ENCODE measurements at places on chromosomes 4 and X. TPM values are rescaled to one million over a fixed set of nuclear protein-coding genes. Genes with fewer than 3 reads are reported as not detected.
A peak's percentile ranks its signal among the peaks of the same experiment; 100 is the strongest.

DNA sequence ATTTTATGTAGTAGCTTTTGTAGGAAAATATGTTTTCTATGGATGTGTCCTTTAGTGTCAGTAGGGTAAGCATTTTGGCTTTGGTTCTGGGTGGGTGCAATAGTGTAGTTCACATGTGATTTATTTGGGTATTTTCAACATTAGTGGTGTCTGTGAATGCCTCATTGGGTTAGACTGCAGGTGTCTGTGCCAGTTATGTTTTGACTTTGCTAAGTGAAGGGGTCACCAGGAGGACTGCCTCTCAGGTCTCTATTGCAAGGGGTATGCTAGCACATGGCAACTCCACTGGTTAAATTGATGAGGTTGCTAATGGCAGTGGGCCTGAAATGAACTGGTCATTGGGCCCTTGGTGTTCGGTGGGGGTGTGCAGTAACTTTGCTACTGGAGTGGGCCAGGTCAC is 467.1 kb downstream of the NAF1 start:
- H3K4me1 ChIP-seq, result no peaks in the 10 kb centered on the region
- no peaks in the 10 kb centered on the region for H3K27me3 ChIP-seq
- H3K27ac ChIP-seq, result no peak overlapping the region
- no peak for DNase-seq
- no peaks in the 10 kb centered on the region for H3K36me3 ChIP-seq

Gene NLGN4X
- polyA plus RNA-seq, result not detected

DNA sequence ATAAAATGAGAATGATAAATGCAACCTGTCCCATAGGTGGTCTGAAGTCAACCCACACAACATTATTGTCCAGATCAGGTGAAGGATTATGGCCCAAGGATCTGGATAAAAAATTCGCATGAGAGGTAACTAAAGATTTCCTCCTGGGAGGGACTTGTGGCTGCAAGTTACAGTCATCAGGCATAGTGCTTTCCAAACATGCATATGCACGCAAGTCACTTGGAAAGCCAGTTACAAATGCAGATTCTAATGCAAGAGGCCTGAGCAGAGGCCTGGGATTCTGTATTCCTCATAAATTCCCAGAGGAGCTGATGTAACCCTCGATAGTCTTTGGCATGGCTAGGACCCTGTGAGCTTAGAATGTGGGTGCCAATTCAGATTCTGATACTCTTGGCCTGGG is 21.1 kb downstream of the HS3ST1 start:
- H3K4me3 ChIP-seq, result no peak overlapping the region
- no peaks in the 10 kb centered on the region for H3K4me1 ChIP-seq
- H3K27ac ChIP-seq, result no peak overlapping the region
- DNase-seq, result no peak
- H3K27me3 ChIP-seq, result no peaks in the 10 kb centered on the region

GRCh38 chrX:154373340-154374306 is 811 bp downstream of the FLNA start:
- peak; percentile 76 for DNase-seq
- H3K4me1 ChIP-seq, result 0 out of 2 replicates have a peak, but pooled peaks cover 7% of the 10 kb centered on the region
- H3K27ac ChIP-seq, result peak overlapping the region; percentile 40
- H3K36me3 ChIP-seq, result peaks cover 4% of the 10 kb centered on the region
- peak overlapping the region; percentile 73 for H3K4me3 ChIP-seq
- no peaks in the 10 kb centered on the region for H3K27me3 ChIP-seq

DNA sequence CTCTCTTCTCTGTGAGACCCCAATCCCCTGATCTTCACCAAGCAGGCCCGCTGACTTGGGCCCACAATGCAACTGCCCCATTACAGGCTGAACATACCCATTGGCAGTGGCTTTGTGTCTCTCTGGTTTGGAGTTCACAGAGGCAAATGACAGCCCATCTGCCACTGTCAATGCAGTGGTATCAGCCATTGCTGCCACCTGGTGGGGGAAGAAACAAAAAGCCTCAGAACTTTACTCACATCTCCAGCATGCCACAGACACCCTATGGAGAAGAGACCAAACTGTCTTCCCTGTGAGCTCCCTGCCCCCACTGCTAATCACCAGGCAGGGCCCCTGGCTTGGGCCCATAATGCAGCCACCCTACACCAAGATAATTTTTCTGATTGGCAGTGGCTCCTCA is 729.3 kb upstream of the ACTRT1 start:
- no peaks in the 10 kb centered on the region for H3K36me3 ChIP-seq
- no peak overlapping the region for H3K4me3 ChIP-seq
- H3K4me1 ChIP-seq, result no peaks in the 10 kb centered on the region
- H3K27me3 ChIP-seq, result no peaks in the 10 kb centered on the region
- no peak for DNase-seq

Gene SERPINA7
- not detected for polyA plus RNA-seq

DNA sequence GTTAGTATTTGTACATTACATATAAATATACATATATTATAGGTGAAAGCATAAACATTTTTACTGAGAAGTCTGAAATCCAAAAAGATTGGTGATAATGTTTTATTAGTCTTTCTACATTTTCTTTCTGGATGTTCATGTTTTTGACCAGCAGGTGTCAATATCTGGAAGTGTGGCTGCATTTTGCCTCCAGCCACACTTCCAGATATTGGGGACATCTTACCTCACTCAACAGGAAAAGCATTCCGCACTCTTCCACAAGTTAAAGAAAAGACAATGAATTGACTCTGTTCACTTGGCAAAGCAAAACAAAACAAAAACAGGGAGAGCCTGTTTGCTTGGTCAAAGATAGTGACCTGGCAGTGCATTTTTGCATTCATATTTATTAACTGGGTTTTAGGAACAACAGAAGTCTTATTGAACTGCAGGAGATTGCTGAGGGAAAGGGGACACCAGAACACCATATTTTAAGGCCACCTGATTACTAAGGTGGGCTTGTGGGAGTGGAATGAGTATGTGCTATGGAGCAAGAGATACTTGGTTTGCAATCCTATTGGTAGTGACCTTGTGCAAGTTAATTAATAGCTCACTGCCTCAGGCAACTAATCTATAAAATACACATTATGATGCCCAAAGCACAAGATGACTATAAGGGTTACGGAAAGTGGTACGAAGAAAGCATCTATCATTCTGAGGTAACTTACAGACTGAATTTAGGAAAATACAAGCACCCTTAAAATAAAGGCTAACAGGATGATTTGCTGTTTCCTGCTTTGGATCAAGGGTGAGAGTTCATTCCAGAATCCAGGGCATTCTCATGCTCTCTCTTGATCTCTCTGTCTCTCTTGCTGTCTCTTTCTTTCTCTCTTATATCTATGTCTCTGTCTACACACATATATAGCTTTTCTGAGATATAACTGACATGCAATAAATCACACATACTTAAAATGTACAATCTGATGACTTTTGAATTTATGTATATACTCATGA is 389.9 kb upstream of the EMCN start:
- peak; percentile 32 for DNase-seq
- H3K4me1 ChIP-seq, result no peaks in the 10 kb centered on the region
- no peak overlapping the region for H3K4me3 ChIP-seq
- H3K27me3 ChIP-seq, result no peaks in the 10 kb centered on the region
- H3K36me3 ChIP-seq, result no peaks in the 10 kb centered on the region
- no peak overlapping the region for H3K27ac ChIP-seq

Gene ALAS2
- not detected for polyA plus RNA-seq

Gene APBB2
- polyA plus RNA-seq, result 22.0 TPM

All from GM23248 (cell line).